ENCODE measurements at places on chromosomes 16 and 17.

- DNase-seq = no peak
Measured at GRCh38 chr16:73945631-73946030, 351.0 kb upstream of the PSMD7 start.

DNA sequence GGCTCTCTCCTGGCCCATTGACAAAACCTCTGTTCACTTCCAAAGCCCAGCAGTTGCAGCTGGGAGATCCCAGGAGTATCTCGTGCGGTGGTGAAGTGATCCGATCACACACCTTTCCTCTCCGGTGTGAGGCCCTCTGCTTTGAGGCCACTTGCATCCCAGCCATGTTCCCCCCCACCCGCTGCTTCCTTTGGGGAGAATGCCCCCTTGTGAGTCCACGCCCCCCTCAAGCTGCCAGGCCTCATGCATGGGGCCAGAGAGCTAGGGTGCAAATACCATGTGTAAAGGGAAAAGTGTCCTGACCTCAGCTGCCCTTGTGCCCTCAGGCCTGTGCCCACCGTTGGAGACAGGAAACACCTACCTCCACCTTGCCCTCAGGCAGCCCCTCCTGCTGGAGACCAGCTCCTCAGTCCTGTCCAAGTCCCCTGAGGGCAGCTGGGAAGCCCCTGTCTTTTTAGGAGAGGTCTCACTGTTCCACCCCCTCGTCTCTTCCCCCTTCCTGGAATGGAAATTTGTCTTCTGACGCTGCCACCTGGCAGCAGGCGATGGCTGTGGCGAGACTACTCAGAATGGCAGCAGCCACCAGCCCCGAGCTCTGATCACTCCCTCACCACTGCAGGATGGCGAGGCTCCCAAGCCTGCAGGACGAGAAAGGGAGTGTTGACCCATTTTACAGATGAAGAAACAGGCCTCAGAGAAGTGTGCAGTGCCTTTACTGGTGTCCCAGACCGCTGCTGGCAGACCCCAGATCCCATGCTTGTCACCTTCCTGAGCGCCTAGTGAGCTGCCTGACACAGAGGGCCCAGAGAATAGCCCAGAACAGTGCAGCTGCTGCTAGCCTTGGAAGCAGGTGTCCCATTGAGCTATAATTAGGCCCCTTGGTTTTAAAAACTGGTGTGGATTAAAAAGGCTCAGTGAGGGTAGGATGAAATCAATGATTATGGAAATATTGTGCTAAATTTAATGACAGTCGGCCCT is 120.6 kb upstream of the CACNG5 start:
- DNase-seq = no peak

DNA sequence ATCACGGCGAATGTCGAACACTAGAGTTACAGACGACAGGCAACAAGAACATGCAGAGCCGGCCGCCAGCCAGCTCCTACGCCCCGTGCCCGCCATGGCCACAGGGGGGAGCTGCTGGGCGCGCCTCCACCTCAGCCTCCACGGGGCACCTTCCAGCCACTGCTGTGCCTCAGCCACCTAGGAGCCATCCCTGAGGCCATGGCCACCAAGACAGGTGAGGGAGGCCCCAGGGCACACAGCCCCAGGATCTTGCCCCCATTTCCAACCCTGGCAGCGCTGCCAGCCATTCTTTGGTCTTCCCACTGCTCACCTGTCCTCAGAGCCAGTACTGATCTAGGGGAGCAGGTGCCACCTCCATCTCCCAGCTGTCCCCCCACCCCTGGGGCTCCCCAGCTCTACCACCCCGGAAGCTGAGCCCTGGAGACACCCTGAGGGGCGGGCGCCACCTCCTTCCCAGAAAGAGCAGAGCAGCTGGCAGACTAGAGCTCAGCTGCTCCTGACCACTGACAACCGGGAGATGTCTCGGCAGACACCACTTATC is 11.8 kb downstream of the GNPTG start:
- no peak for DNase-seq

- DNase-seq = peak; percentile 97
Measured at GRCh38 chr16:29790183-29790948, at the start of gene KIF22. KIF22 (plus strand) TSS chr16:29790751; CDS start chr16:29790760, 9 bp downstream.

GRCh38 chr17:82287868-82288801 is 14.6 kb upstream of the CSNK1D start:
- no peak for DNase-seq

- DNase-seq = no peak
Measured at GRCh38 chr16:88759245-88759975, 25.6 kb downstream of the PIEZO1 start.

- no peak for DNase-seq
Measured at GRCh38 chr17:81822996-81823819, 9.9 kb downstream of the MCRIP1 start.

DNA sequence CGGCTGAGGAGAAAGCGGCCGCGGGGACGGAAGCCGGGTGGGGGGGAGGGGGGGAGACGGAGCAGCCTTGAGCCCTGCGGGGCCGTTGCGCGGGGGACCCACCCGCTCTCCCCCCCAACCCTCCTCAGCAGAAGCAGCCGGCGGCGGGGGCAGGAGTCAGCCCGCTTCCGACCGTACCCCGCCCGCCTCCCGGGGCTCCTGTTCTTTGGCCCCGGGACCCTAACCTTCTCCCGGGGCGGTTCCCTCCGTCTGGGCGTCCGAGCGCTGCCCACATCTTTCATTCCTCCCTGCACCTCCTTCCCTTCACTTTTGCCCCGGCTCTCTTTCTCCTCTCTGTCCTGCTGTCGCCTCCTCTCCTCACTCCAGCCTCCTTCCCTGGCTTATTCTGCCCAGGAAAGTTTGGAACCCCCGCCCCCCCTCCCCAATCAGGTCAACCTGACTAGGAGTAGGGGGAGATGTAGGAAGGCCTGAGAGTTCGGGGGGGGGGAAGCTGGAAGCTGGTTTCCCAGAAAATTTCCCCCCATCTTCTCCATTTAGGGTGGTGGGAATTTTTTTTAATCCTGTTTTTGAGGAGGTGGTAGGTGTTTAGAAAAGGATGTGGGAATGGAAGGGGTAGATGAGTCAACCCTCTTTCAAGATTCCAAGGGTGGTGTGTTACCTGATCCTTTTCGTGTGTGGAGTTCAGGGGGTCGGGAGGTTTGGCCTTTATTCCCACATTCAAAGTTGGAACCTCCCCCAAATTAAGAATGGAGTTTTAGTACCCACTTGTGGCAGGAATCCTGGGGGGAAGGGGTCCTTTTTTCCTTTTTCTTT is 427 bp upstream of the NLK start:
- no peak for DNase-seq

GRCh38 chr16:72099377-72099818 is 5.8 kb downstream of the DHX38 start:
- peak; percentile 18 for DNase-seq

DNA sequence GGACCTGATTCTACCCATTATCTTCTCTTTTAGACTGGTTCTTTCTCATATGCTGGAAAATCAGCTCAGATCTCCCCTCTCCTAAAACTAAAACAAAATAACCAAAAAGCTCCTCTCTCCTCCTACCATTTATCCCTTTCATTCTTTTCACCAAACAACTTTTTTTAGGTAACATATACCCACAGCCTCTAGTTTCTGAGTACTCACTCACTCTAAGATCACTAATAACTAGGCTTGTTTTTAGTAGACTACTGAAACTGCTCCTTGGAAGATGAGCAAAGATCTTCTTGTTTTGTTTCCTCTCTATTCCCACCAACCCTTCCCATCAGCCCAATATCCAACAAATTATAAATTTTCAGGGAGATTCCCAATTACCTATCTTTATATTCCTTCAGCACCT is 129.0 kb downstream of the SKAP1 start:
- DNase-seq = no peak

Data from astrocyte of the cerebellum (primary cell).